GM19239 (cell line): ENCODE measurements at places on chromosomes 11 and 22.

GRCh38 chr11:8342821-8343681, 79.4 kb upstream of the LMO1 start:
- DNase-seq: peak; percentile 41

GRCh38 chr11:36073411-36074203, 129.7 kb downstream of the LDLRAD3 start:
- no peak for DNase-seq

DNA sequence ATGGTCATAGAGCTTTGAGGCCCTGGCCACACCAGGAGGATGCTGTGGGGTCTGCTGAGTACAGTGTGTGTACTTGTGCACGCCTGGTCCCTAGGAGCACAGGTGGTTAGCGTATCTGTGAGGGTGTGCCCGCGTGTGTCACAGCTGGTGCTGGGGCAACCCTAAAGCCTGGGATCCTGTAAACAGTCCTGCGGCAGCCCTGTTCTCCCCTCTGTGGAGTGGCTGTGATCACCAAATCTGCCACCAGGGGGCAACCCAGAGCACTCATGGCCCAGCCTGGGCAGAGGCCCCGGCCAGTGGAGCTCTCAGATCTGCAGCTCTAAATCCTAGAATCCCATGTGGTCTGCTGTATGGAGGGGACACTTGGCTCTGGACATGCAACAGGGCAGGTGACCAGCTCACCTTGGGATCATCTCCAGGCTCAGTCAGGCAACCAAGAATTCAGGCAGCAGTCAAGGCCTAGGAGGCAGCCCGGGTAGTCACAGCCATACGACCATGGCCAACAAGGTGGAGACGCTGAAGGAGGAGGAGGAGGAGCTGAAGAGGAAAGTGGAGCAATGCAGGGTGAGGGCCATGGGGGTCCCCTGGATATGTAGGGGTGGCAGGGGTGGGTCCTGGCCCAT, 3.9 kb downstream of the SH3BP1 start:
- DNase-seq: peak; percentile 87

DNA sequence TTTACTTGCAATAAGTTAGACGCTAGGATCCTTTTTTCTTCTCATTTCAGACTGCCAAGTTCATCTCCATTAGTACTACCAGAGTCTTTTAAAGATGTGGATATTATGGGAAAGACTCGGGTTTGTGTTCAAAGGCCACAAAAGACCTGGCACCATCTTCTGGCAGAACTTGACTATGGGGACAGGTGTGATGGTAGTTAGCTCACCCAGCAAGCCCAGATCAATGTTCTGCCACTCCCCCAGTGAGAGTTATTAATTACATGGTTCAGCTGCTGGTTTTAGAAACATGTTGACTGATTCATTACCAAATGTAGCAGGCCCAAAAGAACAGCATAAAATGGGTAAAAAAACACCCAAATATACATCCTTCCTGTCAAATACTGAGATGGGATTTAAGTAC, 333.5 kb upstream of the PITPNB start:
- DNase-seq: no peak

DNA sequence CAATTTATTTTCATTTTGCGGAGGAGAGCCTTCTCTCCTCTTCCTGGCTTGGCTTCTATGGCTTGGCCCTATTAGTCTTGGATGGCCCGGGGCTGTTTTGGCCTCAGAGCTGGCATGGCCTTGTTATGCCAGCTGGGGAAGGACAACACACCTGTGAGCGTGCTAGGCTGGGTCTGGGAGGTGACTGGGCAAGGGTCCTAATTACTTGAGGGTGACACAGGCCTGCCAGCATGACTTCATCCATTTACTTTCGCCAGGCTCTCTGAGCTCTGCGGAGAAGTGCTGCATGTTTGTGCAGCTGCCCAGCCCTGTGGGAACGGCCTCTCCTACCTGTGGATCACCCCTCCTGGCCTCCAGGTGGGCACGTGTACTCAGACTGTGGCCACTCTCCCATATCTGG, 153.6 kb downstream of the SNX19 start:
- no peak for DNase-seq

DNA sequence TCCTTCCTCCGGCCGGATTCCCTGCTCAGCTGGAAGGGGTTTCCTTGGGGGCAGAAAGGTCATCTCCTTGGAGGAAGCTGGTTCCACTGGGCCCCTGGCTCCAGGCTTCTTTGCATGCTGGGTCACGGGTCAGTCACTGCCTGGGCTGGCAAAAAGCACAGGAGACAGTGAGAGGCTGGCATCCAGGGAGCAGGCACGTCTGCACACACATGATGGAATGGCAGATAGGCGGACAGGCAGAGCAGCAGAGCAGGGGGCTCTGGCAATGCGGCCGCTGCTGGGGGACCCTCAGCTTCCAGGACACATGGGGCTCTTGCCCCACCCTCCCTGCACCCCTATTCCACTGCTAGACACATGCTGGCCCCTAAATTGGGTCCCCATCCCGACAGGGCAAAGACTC, 40.4 kb downstream of the C11orf58 start:
- no peak for DNase-seq
